Activated naive CD8-positive, alpha-beta T cell treated with anti-CD3 and anti-CD28 coated beads for 36 hours (primary cell): ENCODE measurements at places on chromosomes 7 and 10. TPM values are rescaled to one million over a fixed set of nuclear protein-coding genes. Genes with fewer than 3 reads are reported as not detected.

GRCh38 chr10:13712837-13713581 is 126.2 kb downstream of the PRPF18 start:
- DNase-seq, result peak; percentile 56

- DNase-seq, result no peak
Measured at GRCh38 chr7:93923942-93924341, 2.4 kb downstream of the GNG11 start.

The MBL2 gene
- total RNA-seq, result not detected

DNA sequence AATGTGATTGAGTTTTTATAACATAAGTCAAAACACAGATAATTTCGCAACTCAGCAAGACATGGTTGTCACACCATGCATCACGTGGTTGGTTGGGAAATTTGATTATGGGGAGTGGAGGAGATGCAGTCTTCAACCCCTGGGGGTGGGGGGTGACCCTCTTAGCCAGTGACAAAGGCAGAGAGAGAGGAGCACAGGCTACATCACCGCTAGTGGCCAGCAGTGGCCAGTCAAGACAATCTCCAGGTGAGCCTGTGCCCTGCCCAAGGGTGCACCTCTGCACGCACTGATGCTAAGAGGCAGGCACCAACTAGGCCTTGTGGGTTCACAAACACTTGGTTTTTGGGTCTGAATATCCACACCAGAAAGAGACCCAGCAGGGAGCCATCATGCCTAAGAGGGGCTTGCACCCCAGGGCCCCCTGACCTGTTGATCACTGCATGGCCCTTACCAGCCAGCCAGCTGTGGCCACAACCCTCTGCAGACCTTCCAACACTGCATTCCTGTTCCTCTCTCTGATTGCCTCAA is 244.4 kb downstream of the FANK1 start:
- DNase-seq, result no peak

The ADCYAP1R1 gene
- not detected for total RNA-seq

DNA sequence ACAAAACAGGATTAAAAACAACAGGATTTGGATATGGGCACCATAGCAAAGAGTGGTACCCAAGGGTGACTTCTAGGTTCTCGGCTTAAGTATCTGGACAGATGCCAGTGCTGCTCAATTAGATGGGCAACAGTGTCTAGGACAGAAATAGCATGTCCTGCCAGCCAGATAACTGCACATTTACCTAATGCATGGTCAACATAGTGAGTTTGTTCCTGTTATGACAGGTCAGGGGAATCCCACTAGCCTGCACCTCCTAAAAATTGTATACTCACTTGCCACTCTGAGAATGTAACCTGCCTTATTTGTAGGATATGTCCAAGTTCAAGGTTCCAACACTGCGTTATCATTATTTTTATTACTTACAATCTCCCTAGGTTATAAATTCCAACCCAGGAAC is 471.7 kb downstream of the GRM8 start:
- no peak for DNase-seq

The PLEKHA8 gene
- total RNA-seq, result 13.2 TPM

GRCh38 chr7:147539685-147540084 is 1050.9 kb upstream of the C7orf33 start:
- no peak for DNase-seq

DNA sequence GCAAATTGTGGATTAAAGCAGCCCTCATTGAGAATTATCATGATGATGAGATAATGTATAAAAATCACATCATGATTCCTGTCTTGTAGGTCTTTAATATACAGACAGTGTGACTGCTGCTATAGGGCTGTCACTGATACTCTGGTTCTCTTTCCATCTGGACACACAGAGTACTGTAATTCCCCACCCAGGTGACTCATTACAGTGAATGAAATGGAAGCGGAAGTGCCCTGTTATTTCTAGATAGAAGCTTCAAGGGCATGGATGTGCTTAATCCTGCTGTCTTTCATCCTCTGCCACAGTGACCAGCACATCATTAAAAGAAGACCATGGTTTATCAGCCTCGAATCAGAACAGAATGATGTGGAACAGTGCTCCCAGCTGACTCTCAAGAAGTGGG is 1234.0 kb downstream of the SORCS3 start:
- DNase-seq, result no peak

GRCh38 chr10:71712572-71713134 is 6.9 kb downstream of the C10orf105 start:
- peak; percentile 47 for DNase-seq

The MAGI2 gene
- 0.14 TPM for total RNA-seq

The FANK1 gene
- 1.1 TPM for total RNA-seq

DNA sequence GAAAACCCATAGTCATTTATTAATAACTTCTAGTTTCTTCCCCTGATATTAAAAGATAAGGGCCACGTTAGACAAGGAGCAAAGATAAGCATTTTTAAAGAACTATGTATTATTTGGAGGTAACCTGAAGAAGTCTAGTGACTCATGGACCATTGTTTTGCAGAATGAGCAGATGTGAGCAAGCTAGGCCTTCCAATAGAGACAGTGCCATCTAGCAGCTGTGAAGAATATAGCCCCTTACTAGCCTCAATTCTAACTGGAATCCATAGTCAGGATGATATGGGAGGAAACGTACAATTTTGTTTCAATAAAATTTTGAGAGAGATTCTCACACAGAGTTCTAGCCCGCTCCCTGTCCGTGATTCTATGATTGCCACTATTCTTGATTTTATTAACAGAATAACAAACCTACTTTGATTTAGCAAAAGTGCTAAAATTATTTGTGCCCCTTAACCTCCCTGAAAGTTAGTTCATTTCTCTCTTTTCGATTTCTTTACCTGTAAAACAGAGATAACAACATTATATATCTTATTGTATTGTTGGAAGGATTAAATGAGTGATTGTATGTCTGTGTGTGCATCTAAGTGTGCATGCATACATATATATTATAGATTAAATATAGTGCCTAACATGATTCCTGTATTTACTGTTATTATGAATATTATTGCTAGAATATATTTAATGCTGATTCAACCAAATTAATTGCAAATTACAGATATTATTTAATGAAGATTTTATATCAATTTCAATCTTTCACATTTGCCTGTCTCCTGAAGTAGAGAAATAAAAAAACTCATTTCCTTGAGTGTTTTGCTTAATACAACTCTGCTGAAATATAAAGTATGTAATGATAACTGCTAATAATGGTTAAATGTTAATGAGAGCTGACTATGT is 22.7 kb downstream of the FAM237B start:
- DNase-seq, result no peak

The EPO gene
- total RNA-seq, result not detected

The SAMD9L gene
- 18.6 TPM for total RNA-seq

GRCh38 chr10:35379226-35380137 is 43.2 kb downstream of the CCNY start:
- no peak for DNase-seq

GRCh38 chr10:125475815-125476214 is 207.1 kb downstream of the TEX36 start:
- no peak for DNase-seq

The CYP2C19 gene
- total RNA-seq, result not detected

- DNase-seq, result no peak
Measured at GRCh38 chr10:124605001-124605370, 139.2 kb downstream of the FAM53B start.

DNA sequence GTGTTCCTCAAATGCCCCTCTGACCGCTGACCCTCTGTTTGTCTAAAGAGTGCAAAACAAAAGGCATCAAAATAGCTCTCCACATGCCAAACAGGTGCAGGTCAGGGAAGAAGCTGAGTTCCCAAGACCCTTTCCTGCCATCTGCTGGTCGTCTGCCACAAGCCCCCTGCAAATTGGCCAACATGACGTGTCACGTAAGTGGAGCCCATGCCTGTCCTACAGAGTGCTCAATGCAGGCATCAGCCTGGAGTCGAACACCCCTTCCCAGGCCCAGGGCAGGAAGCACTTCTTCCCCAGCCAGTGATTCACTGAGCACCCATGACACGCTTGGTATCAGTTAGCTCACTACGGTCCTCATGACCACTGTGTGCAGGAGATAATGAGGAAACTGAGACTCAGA is 14.1 kb downstream of the TMEM72 start:
- no peak for DNase-seq

The CPA5 gene
- total RNA-seq, result 3.6 TPM

- no peak for DNase-seq
Measured at GRCh38 chr7:6475433-6476186, 27.9 kb upstream of the DAGLB start.

The SPAM1 gene
- total RNA-seq, result not detected

DNA sequence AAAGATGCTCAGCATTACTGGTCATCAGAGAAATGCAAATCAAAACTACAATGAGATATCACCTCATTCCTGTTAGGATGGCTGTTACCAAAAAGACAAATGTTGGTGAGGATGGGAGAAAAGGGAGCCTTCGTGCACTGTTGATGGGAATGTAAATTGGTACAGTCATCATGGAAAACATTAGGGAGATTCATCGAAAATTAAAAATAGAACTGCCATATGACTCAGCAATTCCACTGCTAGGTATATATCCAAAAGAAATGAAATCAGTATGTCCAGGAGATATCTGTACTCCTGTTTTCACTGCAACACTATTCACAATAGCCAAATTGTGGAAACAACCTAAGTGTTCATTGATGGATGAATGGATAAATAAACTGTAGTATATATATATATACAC is 228.1 kb downstream of the ACTR3B start:
- DNase-seq, result no peak

DNA sequence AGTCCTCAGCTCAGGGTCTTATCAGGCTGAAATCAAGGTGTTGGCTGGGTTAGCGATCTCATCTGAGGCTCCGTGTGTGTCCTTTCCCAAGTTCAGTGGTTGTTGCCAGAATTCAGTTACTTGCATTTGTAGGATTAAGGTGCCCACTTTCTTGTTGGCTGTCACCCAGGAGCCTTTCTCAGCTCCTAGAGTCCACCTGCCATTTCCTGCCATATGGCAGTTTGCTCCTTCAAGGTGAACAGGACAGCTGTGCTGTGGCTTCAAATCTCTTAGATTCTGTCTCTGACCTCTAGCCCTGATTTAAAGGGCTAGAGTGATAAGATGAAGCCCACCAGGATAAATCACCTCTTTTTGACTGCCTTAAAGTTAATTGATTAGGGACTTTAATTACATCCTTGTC is 1.0 kb upstream of the HIF1AN start:
- DNase-seq, result no peak

- no peak for DNase-seq
Measured at GRCh38 chr7:51224811-51225595, 91.6 kb downstream of the COBL start.

DNA sequence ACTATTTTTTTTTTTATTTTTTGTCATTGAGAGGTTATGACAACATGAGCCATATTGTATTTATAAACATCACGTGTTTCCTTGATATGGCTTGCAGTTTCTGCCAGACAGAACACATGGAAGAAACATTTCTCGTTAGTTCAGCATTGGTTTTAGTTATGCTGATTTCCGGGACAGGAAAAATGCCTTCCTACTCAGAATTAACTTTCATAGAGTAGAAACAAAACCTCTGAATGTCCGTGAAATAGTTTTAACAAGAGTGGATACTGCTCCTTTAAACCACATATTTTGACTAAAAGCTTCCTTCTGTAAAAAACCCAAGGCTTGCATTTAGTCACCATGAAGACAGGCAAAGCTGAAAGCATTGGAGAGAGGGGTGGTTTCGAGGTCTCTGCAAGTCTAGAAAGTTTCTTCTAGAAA is 240.4 kb downstream of the KIAA1217 start:
- DNase-seq, result no peak

The H2BK1 gene
- total RNA-seq, result not detected

The ELMO1 gene
- 68.0 TPM for total RNA-seq

The FOXP2 gene
- not detected for total RNA-seq

DNA sequence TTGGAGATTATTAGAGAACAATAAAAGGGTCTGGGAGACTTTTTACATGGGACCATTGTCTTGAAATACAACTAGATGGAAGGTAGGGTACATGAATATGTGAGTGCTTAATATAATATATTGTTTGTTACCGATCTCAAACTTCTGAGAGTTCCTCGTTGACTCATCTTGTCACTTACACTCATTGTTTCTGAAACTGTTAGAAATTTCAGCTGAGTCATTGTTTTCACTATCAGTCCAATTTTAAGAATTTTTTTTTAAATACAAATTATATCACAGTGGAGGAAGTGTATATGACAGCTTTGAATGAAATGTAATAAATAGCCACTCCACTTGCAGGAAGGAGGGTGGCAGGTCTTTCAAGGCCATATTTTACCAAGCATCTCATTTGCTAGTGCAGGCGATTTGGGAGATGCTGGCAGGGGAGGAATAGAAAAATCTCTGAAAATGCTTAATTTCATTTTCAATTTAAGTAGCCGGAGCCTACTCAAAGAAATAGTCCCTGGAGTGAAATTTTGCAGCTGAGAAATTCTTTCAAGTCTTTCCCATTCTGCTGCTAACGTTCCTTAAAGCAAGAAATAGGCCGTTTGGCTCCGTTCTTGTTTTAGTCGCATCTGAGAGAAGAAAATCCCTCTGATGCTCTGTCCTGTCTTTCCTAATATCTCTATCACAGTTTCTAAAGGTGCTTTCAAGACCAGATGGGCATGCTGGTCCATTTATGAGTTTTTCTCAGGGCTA is 1404.2 kb upstream of the CELF2 start:
- no peak for DNase-seq

The GPER1 gene
- 0.14 TPM for total RNA-seq

GRCh38 chr7:128059143-128059988 is 28.1 kb upstream of the LRRC4 start:
- DNase-seq, result no peak

GRCh38 chr7:67423065-67423464 is 426.4 kb downstream of the TYW1 start:
- no peak for DNase-seq

GRCh38 chr7:126447984-126448383 is 804.8 kb downstream of the GRM8 start:
- DNase-seq, result no peak

The OR2A1 gene
- not detected for total RNA-seq

DNA sequence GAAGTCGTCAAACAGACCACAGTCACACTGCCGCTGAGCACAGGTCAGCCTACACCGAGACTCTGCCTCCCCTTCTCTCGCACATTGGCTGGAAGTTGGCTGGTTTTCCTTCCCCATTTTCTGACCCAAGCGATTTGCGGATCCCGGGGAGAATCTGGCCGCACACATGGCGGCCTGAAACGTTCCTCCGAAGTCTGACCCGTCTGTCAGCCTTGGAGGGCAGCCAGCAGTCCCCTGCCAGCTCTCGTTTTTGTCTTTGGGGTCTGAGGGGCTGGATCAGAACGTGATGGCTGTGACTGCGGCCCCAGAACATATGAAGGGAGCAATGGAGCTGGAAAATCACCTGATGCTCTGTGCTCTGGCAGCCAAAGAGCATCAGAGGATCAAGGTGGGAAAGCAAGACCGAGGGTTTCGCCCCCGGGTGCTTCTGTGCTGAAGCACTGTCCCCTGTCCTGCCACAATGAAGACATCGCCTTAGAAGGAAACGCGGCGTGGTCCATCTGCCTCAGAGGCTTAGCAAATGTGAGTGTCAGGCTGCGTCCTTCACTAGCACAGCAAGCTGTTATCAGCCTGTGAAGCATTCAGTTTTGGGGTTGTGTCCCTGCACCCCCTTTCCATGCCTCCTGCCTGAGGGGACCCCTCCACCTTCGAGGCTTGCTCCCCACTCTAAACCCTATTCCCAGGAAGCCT is 119.3 kb upstream of the SHH start:
- no peak for DNase-seq

The FAM221A gene
- total RNA-seq, result 4.7 TPM

The ASAH2 gene
- 6.6 TPM for total RNA-seq
